ENCODE measurements at places on chromosomes 6 and 20.

DNA sequence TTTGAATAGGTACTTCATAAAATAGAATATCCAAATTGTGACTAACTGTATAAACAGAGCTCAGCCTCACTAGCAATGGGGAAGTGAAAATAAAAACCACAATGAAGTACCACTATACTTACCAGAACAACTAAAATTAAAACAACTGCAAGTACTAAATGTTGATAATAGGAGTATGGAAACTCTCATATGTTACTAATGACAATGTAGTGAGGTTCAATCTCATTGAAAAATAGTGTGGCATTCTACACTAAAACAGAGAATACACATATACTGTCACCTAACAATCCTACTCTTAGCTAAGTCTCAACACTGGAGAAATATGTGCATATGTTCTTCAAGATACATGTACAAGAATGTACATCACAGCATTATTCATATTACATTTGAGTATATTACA is 132.0 kb upstream of the CARMIL1 start:
- DNase-seq = no peak

DNA sequence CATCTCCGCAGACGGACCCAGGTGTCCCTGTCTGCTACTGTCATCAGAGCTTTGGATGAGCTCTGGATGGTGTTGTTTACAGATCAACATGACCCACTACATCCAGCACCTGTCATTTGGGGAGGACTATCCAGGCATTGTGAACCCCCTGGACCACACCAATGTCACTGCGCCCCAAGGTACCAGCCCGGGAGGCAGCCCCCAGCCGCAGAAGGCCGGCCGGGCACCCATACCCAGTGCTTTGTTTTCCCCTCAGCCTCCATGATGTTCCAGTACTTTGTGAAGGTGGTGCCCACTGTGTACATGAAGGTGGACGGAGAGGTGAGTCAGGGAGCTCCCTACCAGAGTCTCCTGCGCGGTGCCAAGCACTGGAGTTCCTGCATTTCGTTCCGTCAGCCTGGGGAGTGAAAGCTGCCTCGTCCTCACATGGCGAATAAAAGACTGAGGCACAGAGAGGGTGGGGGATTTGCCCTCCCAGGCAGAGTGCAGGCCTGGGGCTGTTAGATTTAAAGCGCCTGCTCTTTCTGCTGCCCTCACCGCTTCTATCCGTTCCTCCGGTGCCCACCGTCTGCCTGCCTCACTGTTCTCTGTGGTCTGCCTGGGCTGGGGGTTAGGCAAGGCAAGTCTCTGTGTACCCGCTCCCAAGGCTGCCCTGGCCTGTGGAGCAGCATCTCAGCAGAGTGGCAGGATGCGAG is 14.2 kb downstream of the ERGIC3 start:
- no peak for DNase-seq

DNA sequence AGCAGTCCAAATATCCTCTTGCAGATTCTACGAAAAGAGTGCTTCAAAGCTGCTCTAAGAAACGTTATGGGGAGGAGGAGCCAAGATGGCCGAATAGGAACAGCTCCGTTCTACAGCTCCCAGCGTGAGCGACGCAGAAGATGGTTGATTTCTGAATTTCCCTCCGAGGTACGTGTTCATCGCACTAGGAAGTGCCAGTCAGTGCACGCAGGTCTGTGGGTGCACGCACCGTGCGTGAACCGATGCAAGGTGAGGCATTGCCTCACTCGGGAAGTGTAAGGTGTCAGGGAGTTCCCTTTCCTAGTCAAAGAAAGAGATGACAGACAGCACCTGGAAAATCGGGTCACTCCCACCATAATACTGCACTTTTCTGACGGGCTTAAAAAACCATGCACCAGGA is 272.1 kb upstream of the DEFB115 start:
- no peak for DNase-seq

- DNase-seq = no peak
These were observed 42.2 kb upstream of the ZFAND3 start for GRCh38 chr6:37777272-37777834.

DNA sequence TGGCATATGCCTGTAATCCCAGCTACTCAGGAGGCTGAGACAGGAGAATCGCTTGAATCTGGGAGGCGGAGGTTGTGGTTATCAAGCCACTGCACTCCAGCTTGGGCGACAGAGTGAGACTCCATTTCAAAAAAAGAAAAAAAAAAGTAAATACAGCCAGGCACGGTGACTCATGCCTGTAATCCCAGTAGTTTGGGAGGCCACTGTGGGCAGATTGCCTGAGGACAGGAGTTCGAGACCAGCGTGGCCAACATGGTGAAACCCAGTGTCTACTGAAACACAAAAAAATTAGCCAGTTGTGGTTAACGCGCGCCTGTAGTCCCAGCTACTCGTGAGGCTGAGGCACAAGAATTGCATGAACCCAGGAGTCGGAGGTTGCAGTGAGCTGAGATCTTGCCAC is 1.5 kb upstream of the NINL start:
- no peak for DNase-seq

GRCh38 chr20:41697861-41698559 is 79.8 kb upstream of the CHD6 start:
- DNase-seq = peak; percentile 33

DNA sequence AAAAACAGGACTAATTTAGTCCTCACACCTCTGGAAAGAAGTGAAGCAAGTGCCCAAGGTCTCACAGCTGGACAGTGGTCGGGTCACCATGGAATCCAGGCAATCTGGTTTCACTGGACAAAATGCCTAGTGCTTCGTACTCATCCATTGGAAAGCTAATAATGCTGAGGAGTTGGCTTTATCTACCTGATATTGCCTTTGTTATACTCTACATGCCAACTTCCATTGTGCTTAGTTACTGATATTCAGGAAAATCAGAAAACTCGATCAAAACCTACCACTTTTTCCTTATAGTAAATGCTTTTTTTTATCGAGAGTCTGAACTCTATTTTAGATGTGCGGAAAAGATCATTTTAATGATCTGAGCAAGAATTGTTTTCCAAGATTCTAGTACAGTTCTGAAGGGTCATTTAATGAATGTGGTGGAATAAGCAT is 966 bp downstream of the CFAP206 start:
- DNase-seq = peak; percentile 72

DNA sequence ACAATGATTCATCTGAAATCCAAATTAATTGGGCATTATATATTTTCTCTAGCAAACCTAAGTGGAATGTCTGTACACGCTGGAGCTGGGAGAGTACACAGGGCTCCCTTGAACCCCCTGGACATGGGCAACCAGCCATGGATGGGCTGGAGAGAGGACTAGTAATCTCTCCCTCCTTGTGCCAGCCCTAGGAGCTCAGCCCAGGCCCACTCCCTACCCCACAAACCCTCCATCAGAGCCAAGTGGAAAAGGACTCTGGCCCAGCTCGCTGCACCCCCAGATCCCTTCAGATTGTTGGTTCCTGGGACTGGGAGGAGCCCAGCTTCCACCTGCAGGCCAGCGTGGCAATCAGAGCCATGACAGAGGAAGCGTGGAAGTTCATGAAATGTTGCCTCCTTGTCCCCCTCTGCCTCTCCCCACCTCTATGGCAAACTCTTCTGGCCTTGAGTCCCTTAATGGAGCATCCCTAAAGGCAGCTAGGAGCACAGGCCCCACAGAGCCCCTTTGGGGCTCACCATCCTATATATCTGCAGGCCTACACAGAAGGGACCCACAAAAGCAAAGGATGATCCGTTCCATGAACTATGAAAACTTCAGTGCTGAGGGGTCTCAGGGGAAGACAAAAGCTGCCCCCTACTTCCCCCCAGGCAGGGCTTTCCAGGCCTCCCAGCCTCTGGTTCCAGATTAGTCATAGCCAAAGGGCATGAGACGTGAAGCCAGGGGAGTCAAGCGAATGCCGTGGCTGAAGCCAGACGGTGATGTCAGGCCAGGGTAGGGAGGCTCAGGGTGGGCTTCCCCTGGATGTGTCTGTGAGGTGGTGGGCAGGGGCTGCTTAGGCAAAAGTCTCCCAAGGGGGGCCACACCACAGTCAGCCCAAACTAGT is 126.4 kb upstream of the MAFB start:
- no peak for DNase-seq

- no peak for DNase-seq
These were observed 37.1 kb upstream of the PMEPA1 start for GRCh38 chr20:57746832-57747404.

DNA sequence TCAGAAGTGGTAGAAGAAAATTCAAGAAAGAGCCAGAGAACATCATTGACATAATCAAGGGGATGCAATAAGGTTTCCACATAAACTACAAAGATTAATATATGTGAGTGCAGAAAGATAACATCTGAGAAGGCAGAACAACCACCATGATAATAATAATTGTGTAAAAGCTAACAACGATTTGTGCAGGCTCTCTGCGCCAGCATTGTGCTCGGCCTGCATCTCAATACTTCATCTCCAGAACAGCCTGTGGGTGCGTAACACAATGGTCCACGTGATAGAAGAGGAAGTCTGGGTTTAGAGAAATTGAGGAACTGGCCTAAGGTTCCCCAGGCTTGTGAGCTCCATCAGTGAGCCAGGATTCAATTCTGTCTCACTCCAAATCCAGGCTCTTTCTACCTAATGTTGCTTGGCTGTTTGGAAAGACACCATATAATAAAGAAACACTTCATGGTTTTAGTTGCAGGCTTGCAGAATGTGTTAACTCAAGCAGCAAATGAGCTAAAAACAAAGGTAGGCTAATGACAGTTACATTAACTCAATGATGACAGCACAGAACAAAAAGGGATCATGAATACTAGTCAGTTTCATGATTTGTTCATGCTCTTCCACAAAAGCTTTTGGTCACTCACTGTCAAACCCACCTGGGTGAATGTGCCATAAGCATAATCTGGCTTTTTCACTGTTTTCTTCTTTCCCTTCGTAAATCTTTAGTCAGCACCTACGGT is 71.2 kb downstream of the LY86 start:
- DNase-seq = no peak

DNA sequence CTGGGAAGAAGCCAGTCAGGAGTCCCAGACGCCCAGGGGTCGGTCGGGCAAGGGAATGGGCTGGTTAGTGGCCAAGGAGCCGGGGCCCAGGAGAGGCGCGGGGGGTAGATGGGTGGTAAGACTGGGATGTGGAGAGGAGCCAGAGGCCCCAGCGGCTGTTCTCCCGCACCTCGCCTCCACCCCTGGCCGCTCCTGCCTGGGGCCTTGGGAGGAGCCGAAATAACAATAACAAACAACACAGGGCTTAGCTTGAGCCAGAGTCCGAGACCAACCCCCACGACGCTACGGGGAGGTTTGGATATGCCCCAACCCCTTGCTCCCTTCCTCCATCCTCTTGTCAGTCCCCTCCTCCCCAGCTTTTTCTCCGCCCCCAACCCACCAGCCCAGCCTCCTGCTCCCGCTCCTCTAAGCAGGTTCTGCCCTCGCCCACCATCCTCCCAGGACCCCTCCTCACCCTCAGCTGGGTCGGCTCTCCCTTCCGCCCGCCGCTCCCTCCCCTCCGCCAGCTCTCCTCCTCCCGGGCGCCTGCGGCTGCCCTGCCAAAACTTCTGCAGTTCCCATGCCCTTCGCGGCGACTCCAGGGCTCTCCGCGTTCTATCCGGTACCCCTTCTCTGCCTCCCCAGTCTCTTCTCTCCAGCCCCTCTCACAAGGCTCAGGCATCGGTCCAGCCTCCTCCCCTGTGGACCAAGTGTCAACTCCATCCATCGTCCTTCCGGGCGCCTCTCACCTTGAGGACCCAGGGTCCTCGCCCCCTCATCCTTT is 1.1 kb downstream of the RNF39 start:
- no peak for DNase-seq

- DNase-seq = no peak
These were observed 369.4 kb downstream of the UTRN start for GRCh38 chr6:144654506-144654905.

- no peak for DNase-seq
These were observed 402.9 kb upstream of the MAP3K7 start for GRCh38 chr6:90989763-90990162.

DNA sequence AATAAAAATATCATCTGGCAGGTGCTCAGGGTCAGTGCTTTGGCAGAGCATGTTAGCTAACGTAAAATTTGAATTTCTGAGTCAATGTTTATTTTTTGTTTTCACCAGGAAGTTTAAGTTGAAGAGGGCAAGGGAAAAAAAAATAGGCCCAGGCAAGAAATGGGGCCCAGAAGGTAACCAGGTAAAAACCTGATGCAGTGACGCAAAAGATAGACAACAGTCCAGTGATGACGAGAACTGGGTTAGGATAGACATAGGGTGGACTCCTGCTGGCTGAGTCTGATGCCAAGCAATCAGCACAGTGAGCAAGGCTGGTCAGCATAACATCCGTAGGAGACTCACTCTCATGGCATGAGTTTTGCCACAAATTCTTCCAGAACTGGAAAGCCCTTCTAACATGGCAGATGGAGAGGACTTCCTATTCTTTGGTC is 42.2 kb downstream of the ZHX3 start:
- no peak for DNase-seq

DNA sequence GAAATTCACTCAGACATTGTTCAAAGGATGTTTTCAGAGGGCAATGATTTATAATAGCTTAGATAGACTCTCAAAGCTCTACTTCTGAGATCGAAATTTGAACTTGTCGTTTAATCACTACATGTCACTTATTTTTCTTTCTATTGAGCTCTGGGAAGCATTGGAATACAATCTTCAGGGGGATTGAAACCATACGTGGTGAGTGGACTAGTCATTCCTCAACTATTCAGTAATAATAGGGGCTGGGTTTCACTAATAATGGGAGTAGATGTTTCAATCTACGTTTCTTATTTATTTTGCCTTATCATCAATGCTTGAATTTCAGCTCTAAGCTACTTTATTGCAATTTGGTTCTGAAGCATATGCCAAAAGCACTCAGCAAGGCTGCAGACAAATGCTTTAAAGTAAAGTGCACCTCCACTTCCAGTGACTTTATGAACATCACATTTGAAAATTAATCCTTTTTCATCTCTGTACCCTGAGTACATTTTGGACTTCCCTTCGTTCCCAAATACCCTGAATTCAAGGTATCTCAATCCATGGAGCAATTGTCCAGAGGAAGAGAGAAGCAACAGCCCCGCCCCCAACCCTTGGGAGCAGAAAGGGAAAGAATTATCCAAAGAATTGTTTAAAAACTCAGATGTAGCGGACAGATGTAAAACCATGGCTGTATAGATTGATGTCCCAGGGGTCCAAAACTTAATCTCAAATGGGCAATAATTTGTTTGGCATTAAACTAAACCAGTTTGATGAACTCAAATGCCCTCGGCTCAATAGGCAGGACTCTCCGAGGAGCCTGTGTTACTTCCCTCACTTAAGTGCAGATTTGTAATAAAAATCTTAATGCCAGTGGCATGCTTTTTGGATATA is 68.1 kb downstream of the HFE start:
- no peak for DNase-seq

DNA sequence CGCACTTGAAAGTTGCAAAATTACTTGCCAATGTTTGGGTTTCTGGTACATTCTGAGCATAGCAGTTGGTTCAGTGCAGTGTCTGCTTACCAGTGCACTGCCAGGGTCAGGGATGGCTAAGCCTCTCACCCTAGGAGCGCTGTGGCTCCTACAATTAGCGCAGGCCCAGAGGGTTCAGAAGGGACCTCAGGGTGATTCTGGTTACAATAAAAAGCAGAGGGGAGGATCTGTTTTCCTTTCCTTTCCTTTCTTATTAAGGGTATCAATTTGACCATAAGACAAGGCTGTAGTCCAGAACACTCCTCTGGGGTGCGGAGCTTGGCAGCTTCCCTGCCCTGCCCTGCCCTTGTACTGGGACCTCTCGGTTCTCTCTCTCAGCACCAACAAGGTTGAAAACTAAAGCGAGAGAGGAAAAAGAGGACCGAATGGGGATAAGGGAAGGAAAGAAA is 2.6 kb downstream of the MAFB start:
- no peak for DNase-seq

GRCh38 chr6:47007657-47008396 is 34.3 kb downstream of the ADGRF1 start:
- no peak for DNase-seq

All from Panc1 (cell line).